ENCODE measurements at places on chromosomes 6 and 20.

- no peak for DNase-seq
Measured at GRCh38 chr20:19771031-19771430, 13.0 kb downstream of the RIN2 start.

GRCh38 chr6:80003826-80004172 is 650 bp upstream of the TTK start:
- peak; percentile 53 for DNase-seq

- no peak for DNase-seq
Measured at GRCh38 chr6:14487625-14488024, 370.1 kb downstream of the CD83 start.

DNA sequence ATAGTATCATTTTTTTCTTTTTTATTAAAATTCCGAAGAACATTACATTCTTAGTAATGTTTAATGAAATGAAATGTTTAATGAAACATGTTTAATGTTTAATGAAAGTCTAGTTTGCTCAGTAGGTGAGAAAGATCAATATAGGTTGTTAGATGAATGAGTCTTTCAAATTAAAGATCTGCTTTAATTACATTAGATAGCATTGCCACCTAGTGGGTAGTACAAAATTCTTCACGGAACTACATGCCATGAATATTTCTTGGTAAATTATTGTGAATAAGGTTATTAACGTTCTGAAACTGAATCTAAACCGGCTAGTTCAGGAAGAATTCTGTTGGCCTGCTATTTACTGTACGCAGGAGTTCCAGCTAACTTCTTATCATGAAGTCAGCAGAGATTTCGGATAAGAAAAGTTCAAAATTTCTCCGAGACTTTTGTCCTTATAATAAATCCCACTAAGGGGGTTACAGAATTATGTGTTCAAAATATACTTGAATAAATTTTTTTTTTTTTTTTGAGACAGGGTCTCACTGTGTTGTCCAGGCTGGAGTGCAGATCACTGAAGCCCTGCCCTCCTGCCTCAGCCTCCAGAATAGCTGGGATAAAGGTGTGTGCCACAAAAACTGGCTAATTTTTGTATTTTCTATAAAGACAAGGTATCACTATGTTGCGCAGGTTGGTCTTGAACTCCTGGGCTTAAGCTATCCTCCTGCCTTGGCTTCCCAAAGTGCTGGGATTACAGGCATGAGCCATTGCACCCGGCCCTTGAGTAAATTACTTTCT is 7.9 kb upstream of the GMNN start:
- DNase-seq = no peak

GRCh38 chr6:43435682-43436437 is 8.5 kb downstream of the ABCC10 start:
- no peak for DNase-seq

DNA sequence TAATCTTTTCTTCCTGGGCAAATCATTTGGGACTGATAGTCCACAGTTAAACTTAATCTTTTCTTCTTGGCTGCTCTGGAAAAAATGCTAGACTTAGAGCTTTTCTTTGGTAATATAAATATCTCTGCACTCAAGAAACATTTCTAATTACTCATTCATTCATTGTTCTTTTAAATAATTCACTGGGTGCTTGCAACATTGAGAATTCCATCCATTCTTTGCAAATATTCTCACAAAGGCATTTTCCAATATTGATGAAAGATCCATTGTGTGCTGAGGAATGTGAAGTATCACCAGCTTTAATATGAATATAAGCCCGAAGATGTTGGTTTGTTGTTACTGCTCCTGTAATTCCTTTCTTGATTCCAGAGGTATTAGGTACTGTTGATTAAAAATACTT is 38.4 kb downstream of the AKAP7 start:
- DNase-seq = no peak

GRCh38 chr20:9108260-9108659 is 39.4 kb downstream of the PLCB4 start:
- no peak for DNase-seq

DNA sequence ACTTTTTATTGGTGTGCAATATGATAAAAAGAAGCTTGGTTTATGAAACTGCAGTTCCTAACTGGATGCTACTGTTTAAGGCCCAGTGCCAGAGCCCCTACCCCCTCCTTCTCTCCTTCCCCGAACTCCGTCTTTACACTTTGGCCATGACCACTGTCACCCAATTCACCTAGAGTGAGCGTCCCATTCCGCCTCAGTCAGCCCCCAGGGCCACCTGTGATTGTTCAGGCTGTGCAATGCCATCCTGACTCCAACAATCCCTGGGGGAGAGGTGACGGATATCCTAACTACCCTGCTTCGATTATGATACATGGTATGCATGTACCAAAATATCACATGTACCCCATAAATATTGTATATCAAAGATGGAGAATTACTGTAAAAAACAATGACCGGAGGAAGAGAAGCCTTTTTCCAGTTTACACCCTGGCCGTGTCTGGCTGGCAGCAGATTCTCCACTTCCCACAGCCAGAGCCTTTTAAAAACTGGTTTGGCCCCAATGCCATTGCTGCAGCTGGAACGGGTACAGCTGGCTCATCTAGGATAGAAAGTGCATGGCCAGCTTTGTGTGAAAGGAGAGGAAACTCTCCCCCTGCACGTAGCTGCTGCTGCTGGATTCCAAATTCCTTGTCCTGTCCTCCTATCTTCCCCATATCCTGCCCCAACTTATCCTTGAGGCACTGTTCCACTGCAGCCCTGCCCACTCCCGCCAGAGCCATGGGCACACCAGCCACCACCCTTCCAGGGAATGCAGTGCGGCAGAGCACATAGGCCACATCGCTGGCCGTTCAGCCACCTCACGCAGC is 99.7 kb downstream of the JPH2 start:
- no peak for DNase-seq

- DNase-seq = no peak
Measured at GRCh38 chr20:63004607-63005364, 2.0 kb downstream of the BHLHE23 start.

- DNase-seq = no peak
Measured at GRCh38 chr6:82842721-82843120, 222.9 kb downstream of the UBE3D start.

GRCh38 chr20:41218466-41218865 is 81.1 kb downstream of the PLCG1 start:
- DNase-seq = no peak

DNA sequence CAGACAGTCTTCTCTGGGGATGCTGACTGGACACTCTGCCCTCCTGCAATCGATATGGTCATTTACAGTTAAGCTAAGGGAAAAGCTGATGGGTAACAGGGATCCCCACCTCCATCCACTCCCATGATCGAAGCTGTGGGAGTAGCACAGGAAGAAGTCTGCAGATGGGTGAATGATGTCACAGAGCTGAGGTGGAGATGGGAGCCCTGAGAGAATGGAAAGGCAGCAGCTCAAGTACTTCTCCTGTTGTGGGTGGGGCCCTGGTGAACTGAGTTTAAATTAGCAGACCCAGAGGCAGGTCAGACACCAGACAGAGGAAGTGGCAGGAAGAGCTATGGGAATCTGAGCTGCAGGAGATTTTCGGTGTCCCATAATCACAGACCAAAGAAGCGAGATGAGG is 29.0 kb downstream of the HDGFL1 start:
- DNase-seq = no peak

- no peak for DNase-seq
Measured at GRCh38 chr6:105900125-105900937, 185.8 kb upstream of the PRDM1 start.

- DNase-seq = no peak
Measured at GRCh38 chr6:48978016-48978415, 485.0 kb downstream of the MMUT start.

- no peak for DNase-seq
Measured at GRCh38 chr6:13156381-13156780, 172.0 kb downstream of the TBC1D7 start.

DNA sequence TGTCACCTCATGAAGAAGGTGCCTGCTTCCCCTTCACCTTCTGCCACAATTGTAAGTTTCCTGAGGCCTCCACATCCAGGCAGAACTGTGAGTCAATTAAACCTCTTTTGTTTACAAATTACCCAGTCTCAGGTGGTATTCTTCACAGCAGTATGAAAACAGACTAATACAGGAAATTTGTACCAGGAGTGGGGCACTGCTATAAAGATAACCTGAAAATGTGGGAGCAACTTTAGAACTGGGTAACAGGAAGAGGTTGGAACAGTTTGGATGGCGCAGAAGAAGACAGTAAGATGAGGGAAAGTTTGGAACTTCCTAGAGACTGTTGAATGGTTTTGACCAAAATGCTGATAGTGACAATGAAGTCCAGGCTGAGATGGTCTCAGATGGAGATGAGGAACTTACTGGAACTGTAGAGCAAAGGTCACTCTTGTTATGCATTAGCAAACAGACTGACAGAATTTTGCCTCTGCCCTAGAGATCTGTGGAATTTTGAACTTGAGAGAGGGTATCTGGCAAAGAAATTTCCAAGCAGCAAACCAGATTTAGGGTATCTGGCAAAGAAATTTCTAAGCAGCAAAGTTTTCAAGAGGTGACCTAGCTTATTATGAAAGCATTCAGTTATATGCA is 23.5 kb upstream of the COL21A1 start:
- no peak for DNase-seq

- no peak for DNase-seq
Measured at GRCh38 chr20:10563935-10564492, 109.8 kb downstream of the JAG1 start.

GRCh38 chr20:3803854-3804253 is 7.7 kb downstream of the CDC25B start:
- DNase-seq = no peak

DNA sequence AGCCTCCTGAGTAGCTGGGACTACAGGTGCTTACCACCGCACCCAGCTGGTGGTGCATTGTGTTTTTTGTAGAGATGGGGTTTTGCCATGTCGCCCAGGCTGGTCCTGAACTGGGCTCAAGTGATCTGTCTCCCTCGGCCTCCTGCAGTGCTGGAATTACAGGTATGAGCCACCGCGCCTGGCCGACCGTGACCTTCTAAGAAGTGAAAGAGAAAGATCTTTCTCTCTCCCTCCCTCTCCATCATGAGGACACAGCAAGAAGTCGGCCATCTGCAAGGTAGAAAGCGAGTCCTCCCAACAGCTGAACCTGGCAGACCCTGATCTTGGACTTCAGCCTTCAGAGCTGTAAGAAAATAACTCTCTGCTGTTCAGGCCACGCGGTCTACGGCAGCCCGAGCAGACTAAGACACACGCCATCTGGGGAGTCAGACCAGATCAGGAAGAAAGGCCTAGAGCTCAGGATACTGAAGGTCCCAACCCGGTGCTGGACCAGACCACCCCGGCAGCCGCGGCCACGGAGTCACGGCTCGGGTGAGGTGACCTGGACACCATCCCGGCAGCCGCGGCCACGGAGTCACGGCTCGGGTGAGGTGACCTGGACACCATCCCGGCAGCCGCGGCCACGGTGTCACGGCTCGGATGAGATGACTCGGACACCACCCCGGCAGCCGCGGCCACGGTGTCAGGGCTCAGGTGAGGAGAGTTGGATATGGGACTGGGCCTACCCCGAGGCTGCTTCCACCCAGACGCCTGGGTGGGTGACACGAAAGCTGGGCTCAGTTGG is 9.6 kb downstream of the GMEB2 start:
- no peak for DNase-seq

DNA sequence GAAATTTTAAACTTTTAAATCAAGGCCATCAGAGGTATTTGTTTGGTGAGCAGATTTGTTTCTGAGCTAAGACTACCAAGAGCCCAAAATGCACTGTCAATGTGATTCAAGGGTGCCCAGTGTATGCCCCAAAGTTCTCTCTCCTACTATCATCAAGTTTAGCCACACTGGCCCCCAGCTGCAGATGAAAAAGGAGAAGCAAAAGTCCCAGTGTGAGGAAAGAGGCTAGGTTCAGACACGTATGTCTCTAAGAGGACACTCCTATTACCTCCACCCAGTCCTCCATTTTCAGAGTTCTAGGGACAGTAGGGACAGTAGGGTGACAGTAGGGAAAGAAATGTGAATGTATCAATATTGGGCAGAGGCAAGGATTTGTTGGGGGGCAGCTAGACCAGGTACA is 230.8 kb downstream of the CD83 start:
- no peak for DNase-seq

- no peak for DNase-seq
Measured at GRCh38 chr20:60016406-60016805, 58.2 kb downstream of the CDH26 start.

- DNase-seq = no peak
Measured at GRCh38 chr6:119627908-119628669, 278.5 kb upstream of the MAN1A1 start.

DNA sequence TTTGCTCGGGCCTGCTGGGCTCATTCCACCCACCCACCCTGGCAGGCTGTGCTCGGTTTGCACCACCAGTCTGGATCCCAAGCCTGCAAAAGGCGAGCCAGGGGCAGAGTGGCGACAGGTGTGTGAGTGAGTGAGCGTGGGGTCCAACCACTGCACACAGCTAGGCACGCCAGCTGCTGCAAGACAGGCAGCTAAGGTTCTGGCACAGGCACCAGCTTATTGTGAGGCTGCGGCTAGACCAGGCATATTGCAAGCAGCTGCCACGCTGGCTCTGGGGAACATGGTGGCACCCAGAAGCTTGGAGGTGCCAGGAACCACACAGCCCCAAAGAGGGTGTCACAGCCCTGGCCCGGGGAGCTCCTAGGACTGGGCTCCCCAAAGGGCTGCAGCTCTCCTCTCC is 205.1 kb downstream of the ANKRD60 start:
- no peak for DNase-seq

DNA sequence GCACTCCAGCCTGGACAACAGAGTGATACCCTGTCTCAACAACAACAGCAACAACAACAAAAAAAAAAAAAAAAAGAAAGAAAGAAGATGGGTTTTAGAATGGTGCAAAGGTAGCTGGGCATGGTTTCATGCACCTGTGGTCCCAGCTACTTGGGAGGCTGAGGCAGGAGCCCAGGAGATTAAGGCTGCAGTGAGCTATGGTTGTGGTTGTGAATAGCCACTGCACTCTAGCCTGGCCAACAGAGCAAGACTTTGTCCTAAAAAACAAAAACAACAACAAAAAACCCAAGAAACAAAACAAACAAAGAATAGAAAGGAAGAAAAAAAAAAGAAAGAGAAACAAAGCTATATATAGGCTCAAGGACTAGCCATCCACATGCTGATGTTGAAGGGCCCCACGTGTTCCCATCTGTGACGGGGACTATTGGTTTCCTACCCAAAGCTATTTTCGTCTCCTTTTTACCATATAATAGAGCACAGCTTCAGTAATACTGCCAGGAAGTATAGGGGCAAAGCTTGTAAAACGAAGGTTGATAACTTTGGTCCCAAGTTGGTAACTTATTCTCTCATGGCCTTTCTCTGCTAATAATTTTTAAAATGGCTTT is 7.9 kb upstream of the EEF1E1 start:
- DNase-seq = no peak

- no peak for DNase-seq
Measured at GRCh38 chr6:123616942-123617341, 19.8 kb downstream of the TRDN start.

GRCh38 chr20:2253256-2253655 is 42.5 kb upstream of the TGM3 start:
- no peak for DNase-seq

- DNase-seq = no peak
Measured at GRCh38 chr20:8633366-8633765, 435.5 kb upstream of the PLCB4 start.

DNA sequence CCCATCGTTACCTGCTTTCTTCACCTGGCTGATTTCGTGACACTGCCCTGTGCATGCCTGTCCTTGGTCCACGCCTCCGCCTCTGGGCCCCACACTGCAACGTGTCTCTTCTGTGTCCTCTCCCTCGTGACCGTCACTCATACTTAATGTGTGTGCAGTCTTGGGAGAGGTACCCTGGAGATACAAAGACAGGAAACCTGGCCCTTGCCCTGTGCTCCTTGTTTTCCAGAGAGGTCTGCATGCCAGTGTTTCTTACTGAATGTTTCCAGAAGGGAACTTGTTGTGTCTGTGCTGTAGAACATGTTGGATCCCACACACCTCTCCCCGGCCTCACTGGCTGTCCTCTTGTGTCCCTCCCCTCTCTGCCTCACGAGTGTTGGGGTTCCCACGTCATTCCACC is 45.8 kb downstream of the SNX9 start:
- DNase-seq = no peak

Measured in stimulated activated naive CD4-positive, alpha-beta T cell treated with Interleukin-2 at 50 U/mL for 16 hours (primary cell).